Adrenal gland (tissue), 19 donors: ENCODE measurements at places on chromosomes 3 and 15.
A peak's percentile ranks its signal among the peaks of the same experiment; 100 is the strongest.

DNA sequence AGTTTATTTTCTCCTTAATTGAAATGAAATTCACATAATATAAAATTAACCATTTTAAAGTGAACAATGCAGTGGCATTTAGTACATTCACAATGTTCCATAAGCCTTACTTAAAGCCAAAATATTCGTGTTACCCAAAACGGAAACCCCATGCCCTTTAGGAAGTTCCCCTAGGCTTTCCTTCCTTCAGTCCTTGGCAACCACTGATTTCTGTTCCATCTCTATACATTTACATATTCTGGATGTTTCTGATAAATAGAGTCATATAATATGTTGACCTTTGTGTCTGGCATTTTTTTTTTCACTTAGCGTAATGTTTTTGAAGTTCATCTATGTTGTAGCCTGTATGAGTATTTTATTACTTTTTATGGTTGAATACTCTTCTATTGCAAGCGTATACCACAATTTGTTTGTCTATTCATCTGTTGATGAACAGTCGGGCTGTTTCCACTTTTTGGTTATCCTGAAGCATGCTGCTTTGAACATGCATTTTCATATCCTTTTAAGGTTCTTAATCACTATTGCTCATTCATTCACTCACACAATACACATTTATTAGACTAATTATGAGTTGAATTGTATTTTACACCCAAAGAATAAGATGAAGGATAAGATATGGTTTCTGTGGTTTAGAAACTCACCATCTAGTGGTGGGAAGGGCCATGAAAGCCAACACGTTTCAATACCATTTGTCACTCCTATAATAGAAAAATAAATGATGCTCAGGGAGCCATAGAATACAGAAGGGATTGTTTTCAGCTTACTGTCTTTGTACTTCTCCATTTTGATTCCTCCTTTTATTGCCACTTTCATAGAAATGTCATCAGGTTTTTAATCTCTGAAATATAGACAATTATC is 408.2 kb upstream of the CBLB start:
- no peak for DNase-seq

- DNase-seq, result no peak
These were observed 239.1 kb downstream of the MCTP2 start for GRCh38 chr15:94470492-94470891.

- DNase-seq, result no peak
These were observed 325.4 kb downstream of the UACA start for GRCh38 chr15:70437882-70438451.

- no peak for DNase-seq
These were observed 60.8 kb upstream of the GALNT15 start for GRCh38 chr3:16113704-16114103.

- DNase-seq, result no peak
These were observed 9.0 kb downstream of the ZNF148 start for GRCh38 chr3:125366132-125366531.

DNA sequence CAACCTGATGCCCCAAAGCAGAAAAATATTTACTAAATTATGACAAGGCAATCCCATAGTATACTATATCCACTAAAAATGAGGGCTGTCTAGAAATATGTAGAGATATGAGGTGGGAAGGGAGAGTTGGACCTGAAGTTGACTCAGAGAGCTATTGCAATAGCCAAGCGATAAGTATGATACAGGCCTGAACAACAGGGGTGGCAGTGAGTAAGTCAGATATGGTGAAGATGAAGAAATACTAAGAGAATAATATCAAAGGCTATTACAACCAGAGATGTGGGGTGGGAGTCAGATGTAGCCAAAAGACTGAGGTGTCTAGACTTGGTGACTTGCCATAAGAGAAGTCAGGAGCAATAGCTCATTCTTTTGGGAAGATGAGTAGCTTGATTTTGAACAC is 9.2 kb downstream of the HSPBAP1 start:
- DNase-seq, result no peak

DNA sequence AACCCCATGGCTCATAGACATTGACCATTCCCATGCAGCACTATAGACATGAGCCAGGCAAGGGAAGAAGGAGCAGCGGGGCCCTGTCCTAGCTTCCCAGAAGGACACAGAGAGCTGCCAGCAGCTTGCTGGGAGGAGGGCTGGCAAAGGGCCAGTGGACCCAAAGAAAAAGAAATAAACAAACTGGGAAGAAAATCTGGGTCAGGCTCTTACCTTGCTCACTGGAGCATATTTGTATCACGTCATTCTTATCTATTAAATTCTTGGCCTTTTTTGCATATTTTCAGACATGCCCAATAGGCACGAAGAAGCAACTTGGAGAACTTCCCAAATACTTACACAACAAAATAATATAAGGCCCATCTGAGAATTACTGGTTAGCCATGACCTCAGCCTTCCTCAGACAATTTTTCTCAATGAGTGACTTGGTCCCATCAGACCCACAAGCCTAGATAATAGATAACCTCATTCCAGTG is 28.4 kb downstream of the RASGRP1 start:
- DNase-seq, result peak; percentile 80

DNA sequence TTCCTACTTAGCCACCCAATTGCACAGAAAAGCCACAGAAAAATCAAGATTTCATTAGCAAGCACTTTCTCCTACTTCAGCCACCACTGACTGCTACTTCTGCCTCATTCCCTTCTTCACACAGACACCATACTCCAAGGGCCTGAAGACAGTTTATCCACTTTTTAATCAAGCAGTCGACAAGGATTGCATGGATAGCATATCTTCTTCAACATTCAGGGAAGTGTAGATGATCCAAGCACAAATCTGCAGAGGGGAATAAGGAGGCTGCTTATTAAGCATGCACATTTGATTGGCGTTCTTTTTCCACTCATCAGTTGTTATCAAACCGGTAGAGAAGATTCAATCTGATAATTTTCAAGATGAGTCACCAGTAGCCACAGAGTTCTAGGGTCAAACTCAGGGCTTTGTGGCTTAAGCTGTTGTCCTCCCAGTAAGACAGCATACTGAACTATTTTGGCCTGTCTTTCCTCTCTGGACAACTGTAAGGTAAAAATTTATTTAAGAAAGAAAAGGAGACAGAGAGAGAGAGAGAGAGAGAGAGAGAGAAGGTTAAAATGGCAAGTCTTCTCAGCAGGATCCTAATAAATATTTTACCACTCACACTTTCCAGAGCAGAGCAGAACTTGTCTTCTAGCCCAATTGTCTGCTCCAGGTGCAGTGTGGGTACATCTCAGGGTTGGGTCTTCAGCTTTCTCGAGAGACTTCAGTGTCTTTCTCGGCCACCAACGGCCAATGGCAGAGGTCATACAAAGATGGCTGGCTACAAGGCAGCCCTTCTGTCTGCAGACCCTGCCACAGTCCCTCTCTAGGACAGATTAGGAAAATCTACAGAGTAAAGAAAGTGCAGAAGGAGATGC is 80.6 kb upstream of the BHLHE40 start:
- no peak for DNase-seq

DNA sequence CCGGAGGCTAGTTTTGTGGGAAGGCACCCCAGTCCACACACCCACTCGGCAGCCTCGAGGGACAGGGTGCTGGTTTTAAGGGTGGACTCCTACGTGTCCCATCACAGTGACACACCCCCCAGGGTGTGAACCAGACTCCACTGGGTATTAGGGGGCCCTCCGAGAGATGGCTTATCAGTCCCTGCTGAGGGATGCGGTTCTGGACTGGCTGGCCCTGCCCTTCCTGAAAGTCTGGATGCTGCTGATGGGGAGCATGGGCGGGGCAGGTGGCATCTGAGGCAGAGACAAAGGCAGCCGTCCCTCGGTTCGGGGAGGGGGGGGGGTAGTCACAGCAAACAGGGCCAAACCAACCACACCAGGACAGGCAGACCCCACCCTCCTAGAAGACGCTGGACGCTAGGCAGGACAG is 939 bp upstream of the ULK3 start:
- DNase-seq, result no peak

DNA sequence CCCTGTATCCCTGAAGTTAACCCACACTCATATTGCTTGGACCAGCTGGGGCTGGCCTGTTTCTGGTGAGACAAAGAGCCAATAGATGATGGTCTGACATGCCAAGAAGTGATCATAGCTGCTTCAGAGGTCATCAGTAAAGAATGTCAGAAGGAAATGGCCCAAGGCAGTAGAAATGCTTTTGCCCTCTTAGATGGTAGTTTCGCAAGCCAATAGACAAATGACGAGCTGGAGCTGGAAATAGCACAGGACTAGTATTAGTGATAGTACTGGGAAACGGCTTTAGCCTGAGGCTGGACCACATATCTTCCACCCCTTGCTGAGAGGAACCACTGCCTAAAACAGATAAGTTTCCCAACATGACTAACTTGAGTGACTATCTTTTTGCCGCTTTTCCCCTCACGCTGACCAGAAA is 176.1 kb upstream of the THBS1 start:
- no peak for DNase-seq

DNA sequence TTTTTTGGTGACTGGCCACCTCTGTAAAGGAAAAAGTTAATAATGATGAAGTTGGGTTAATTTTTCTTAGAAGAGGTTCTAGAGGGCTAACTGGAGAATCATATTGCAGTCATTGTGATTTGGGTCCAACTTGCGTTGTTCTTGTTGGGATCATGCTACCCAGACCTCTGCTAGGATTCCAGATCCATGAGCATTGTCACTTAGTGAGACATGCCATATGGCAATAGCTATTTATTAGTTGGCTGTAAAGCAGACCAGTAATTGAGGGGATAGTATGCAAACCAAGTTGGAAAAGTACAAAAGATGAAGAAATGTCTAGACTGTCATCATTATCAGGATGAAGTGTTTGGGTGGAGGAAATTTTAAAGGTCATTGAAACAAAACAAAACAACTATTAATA is 30.7 kb upstream of the P2RY12 start:
- DNase-seq, result no peak

GRCh38 chr3:100104817-100105413 is 9.4 kb downstream of the FILIP1L start:
- no peak for DNase-seq

GRCh38 chr3:187072102-187072501 is 67.2 kb downstream of the RPL39L start:
- DNase-seq, result no peak

- no peak for DNase-seq
These were observed 56.2 kb downstream of the SPRED1 start for GRCh38 chr15:38308797-38309196.

DNA sequence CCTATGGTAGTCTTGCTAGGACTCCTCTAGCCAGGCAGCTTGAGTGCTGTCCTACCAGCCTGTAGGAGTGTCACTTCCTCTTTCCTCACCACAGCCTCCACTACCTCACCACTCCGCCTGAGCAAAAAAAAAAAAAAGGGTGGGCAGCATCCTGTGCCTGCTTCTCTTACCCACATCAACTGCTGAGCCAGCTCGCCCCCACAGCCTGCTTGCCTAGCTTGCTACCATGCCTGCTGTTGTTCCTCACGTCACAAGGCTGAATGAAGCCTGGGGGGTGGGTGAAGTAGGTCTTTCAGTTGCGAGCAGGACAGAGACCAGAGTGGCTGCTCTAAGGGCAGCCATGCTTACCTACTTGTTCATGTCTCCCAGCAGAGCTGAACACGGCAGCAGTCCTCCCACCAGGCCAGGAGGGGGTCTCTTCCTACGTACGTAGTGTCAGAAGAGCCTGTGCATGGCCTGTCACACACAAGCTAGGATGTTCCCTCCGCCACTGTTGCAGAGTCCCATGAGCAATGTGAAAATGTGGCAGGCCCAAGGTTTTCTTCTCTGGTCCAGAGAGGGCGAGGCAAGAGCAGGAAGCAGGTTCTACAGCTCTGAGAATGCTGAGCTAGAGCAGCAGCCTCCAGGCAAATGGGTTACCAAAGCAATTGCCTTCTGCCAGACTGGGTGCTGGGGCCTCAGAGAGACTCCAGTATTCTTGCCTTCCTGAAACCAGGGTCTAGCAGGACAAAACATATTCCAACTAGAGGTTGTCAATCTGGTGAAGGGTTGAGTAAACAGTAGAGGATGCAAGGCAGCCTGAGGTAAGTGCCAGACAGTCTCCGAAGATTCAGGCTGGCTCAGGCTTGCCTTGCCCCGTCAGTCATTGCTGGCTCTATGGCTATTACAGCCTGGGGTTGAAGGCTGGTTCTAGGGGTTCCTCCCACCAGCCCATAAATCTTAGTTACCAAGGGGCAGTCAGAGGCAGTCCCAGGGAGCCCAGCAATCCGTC is 8.1 kb downstream of the PPM1M start:
- no peak for DNase-seq

DNA sequence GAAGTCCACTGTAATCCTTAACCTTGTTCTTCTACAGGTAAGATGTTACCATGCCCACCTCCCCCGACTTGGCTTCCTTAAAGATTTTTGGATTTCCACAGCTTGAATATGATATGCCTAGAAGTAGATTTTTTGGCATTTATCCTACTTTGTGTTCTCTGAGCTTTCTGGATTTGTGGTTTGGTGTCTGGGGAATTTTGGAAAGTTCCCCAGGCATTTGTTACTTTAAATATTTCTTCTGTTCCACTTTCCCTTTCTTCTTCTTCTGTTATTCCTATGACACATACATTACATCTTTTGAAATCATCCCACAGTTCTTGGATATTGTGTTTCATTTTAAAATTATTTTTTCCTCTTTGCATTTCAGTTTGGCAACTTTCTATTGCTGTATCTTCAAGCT is 122.1 kb upstream of the TMEM108 start:
- DNase-seq, result no peak

DNA sequence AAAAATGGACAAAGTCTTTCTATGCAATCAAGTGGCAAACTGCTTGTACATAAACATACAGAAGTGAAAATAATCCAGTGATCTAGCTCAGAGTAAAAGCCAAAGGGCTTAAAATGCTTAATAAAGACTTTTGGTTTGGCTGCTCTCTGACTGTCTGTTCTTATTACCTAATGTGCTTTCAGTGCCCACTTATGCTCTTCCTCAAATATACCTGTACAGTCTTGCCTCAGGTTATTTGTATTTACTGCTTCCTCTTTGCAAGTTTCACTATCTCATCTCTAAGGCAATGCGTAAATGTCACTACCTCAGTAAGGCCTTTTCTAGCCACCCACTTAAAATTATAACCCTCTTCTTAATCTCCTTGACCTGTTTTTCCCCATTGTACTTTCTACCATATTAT is 171.8 kb downstream of the EPHA6 start:
- no peak for DNase-seq

GRCh38 chr3:8204853-8205650 is 296.6 kb upstream of the LMCD1 start:
- no peak for DNase-seq

- DNase-seq, result no peak
These were observed 68.0 kb upstream of the SLC6A11 start for GRCh38 chr3:10748040-10748439.

- peak; percentile 50 for DNase-seq
These were observed 284.9 kb downstream of the UACA start for GRCh38 chr15:70478251-70478990.

- no peak for DNase-seq
These were observed 1122.0 kb upstream of the ALCAM start for GRCh38 chr3:104244680-104245220.

DNA sequence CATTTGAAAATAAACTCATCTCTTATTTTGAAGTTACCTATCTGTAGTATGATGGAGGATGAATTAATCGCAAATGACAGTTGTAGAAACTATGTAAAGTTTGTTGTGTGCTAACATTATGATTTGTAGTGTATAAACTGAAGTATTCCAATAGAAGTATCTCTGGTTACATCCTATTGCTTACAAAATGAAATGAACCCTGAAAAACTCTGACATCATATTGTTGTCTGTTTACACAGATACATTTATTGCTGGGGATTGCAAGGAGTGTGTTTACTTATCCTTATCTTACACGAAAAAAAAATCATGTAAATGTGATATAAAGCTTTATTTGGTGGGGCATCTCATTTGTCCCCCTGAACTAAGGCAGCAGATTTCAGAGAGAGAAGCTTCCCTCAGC is 2.6 kb upstream of the ABHD10 start:
- DNase-seq, result no peak

- peak; percentile 77 for DNase-seq
These were observed at the start of gene GNB4 for GRCh38 chr3:179451265-179452175. GNB4 (minus strand) TSS chr3:179451470; CDS start chr3:179426200, 25,270 bp downstream.

- no peak for DNase-seq
These were observed 44.3 kb upstream of the UBE2E1 start for GRCh38 chr3:23761440-23761896.
